GM12878 (cell line): ENCODE measurements at places on chromosomes 7 and 10.

GRCh38 chr10:96440361-96441292, 73.1 kb downstream of the TLL2 start:
- DNase-seq, result no peak

DNA sequence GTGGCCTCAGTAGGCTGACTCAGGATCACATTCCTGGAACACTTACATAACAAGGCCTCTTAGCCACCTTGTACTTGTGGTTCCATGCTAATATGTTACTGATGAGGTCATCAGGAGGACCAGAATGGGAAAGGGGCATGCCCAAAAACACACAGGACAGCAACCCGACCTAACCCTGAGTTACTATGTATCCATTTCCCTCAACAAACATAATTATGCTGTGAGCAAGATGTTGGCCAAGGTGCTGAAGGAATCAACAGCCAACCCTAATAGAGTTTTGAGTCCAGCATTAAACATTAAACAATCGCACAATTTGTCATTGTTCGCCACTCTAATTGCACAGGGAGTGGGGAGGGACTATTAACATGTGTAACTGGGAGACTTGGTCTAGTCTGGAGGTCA, 129.4 kb downstream of the PLPP4 start:
- DNase-seq, result no peak

DNA sequence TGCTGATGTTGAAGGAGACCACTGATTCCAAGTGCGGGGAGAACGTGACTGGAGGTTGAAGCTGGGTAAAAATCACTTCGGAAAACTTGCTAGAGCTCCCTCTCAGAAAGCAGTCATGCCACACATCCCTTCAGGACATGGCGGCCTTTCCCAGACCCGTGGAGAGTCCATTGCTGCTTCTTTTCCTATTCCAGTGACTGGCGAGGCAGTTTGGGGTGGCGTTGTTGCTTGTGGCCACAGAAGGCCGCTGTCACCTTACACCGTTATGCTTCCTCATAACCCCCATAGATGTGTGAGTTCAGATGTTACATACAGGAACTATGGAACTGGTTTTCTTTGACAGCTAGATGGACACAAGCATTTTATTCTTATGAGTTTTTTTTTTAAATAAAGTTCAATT, 235.6 kb upstream of the POM121L12 start:
- no peak for DNase-seq

GRCh38 chr10:16156681-16157080, 280.1 kb upstream of the PTER start:
- no peak for DNase-seq

DNA sequence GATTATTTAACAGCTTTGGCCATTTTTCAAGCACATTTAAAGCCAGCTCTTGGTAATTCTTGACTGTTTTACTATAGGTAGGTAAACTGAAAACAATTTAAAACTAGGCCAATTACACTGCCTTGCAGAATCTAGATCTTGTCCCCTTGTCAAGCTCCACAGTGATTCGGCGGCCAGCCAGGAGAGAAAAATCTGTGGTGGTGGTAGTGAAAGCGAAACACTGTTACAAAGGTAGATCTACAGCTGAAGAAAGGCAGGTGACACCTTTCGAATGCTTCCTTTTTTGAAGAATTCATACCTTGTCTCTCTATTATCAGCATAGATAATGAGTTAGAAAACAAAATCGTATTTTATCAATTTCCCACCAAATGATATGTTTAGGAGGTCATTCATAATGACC, 218.3 kb downstream of the POU6F2 start:
- DNase-seq, result no peak

- DNase-seq, result peak; percentile 47
Measured at GRCh38 chr10:86599729-86600128, 54.6 kb upstream of the OPN4 start.

- no peak for DNase-seq
Measured at GRCh38 chr10:127909716-127910463, 3.0 kb downstream of the PTPRE start.

- no peak for DNase-seq
Measured at GRCh38 chr10:34078745-34079470, 736.2 kb downstream of the PARD3 start.

DNA sequence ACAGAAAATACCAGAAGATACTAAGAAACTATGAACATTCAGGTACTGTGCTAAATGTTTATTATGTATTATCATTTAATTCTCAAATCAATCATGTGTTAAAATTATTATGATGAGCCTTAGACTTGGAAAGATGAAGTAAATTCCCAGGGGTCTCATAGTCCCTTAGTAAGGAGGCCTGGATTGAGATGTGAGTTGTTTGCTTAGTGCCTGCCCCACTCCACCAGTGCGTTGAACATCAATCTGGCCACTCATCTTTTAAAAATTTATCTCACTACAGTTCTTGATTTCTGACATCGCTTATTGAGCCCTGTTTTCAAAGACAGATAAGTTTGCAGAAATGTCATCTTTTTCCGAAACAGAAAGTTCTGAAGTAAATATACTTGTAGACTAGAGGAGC, 618.4 kb upstream of the SEMA3D start:
- no peak for DNase-seq

DNA sequence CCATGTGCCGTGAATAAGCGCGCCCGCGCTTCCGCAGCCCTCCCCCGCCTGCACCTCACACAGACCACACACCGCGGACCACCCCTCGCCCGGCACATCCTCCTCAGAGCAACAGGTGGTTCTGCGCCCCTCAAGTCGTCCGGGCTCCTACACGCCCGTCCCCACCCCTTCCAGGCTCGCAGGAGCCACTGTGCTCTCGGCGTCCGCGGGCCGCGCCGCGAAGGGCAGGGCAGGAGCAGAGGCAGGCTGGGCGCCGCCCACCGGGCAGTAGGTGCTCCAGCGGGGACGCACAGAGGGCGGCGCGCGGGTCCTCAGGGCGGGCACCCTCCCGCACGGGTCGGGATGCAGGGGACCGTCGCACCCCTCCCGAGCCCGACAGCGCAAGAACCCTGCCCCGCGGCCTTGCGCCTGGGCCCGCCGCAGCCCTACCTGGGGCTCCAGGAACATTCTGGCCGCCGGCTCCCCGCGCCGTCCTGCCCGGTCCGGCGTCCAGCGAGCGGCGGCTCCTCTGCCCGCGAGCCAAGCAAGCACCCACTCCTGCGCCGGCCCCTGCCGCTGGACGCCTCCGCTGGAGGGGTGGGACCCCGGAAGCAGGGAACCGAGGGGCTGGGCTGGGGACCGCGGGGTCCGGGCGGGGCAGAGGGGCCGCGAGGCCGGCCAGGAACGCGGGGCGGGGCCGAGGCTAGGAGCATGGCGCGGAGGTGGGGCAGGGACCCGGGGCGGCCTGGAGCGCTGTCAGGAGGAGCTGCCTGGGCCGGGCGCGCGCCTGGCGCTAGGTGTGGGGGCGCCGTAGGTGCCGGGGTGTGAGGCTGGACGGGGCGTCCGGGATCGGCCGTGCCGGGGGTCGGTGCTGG, 37.4 kb downstream of the RASGEF1A start:
- DNase-seq, result no peak

DNA sequence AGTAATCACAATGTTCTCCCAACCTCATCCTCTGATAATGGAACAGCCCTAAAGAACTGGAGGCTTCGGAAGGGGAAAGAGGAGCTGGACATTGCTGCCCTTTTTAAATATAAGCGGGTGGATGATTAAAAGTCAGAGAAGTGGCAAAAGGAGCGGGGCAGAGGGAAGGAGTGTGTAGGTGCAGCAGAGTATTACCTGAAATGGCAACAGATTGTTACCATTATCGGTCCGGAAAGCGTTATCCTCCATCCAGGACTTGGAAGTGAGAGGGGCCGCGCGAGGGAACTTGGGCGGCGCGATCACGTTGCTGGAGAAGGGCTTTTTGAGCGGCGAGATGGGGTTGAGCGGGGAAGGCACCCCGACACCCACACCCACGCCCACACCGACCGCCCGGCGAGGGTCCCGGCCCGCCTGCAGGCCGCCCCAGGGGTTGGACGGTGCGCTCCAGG, 51.7 kb downstream of the CPEB3 start:
- DNase-seq, result no peak

- DNase-seq, result no peak
Measured at GRCh38 chr7:32892521-32893206, 1.1 kb upstream of the KBTBD2 start.
